ENCODE measurements at places on chromosomes 4 and X.
A peak's percentile ranks its signal among the peaks of the same experiment; 100 is the strongest.

GRCh38 chr4:143667461-143667860 is 33.0 kb downstream of the FREM3 start:
- DNase-seq: no peak

- DNase-seq: no peak
Measured at GRCh38 chr4:77827343-77827742, 8.2 kb upstream of the CNOT6L start.

DNA sequence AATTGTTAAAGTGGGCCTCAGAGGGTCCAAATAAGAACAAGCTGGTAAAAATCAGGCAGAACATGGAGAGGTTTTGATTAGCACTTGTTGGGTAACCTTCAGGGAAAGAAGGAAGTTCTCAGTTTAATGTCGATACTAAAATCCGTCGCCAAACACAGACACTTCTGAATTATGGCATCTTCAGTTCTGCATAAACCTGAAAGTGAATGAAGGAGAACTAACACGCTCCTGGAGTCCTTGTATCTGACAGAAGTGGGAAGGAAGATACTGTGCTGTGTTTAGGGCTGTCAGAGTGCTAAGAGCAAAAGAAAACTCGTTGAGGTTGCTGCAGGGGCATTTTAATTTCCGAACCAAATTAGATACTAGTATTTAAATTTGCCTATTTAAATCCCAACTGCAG is 106.2 kb downstream of the TMA16 start:
- DNase-seq: no peak

GRCh38 chrX:41808047-41808446 is 84.1 kb downstream of the GPR82 start:
- DNase-seq: no peak

- DNase-seq: no peak
Measured at GRCh38 chr4:138902705-138903104, 112.9 kb upstream of the NOCT start.

DNA sequence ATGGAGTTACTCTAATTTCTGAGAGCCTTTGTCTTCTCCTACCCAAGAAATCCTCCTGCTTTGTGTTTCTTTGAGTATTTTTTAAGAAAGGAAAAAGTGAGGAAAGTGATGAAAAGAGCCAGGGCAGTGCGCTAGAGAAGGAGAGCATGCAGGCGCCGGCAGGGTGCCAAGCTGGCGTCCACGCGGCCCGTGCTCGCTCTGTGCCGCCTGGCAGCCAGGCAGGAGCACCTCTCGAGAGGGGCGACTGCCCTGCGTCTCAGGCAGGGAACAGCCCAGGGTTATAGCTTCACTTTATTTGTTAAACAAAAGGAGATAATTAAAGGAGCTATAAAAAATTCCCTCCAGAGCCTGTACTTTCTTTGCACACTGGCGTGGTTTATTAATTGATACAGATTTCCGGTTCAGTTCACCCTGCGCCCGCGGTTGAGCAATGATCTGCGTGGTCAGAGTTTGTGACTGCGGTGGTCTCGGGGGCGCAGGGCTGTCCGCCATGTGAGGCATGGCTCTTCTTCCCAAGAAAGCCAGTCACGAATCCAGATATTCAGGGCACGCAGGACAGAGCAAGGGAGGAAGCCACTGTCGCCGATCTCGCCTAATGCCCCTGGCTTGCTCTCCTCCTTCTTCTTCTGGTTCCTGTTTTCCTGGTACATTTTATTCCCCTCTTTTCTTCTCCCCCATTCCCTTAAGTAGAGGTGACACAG is 110.8 kb upstream of the PAQR3 start:
- no peak for DNase-seq

- DNase-seq: no peak
Measured at GRCh38 chr4:158020176-158020575, 152.6 kb downstream of the GASK1B start.

DNA sequence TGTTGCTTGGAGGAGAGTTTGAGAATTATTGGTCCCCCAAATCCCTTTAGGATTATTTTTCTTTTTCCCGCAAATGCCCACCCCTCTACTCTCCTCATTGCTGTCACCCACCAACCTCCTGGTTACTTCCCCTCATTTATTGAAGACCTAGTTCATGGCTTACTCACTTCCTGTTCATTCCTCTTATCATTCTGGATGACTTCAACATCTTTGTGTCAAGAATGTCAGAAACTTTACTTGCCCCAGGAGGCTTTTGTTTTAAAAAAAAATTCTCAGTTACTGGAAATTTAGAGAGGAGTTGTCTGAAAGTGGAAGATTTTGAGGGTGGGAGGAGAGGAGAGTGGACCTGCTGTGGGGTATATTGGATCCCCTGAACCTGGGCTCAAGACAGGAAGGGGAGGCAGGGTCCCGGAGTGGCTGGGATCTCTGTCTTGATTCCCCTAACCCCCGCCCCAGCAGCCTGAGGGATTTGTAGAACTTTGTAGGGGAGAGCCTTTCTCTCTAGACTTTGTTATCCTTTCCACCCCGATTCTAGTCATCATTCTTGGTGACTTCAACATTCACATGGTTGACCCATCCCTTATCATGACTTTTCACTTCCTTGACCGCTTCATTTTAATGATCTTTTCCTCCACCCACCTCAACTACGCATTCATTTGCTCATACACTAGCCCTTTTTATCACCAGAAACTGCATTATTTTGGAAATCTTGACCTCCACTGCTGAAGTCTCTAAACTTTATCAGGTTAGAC is 69.9 kb upstream of the ESX1 start:
- DNase-seq: no peak

- no peak for DNase-seq
Measured at GRCh38 chr4:128232719-128233118, 54.9 kb downstream of the PGRMC2 start.

DNA sequence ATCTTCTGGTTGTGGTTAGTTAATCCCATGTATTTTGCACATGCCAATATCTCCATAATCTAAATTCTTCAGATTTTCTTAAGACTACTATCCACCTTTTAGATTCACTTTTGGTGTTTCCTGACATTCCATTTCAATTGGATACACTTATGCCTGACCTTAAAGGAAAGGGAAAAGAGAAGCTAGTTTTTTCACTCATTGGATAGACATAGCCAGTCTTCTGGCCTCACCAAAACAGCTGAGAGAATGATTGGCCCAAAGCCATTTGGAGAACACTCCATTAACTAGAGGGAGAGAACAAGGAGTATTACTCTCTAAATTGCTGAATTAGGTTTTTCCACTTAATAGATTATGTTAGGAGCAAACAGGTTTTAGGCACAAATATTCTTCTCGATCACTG is 4.0 kb downstream of the PRPS1 start:
- DNase-seq: no peak

GRCh38 chr4:81378386-81378785 is 93.3 kb downstream of the RASGEF1B start:
- DNase-seq: no peak

DNA sequence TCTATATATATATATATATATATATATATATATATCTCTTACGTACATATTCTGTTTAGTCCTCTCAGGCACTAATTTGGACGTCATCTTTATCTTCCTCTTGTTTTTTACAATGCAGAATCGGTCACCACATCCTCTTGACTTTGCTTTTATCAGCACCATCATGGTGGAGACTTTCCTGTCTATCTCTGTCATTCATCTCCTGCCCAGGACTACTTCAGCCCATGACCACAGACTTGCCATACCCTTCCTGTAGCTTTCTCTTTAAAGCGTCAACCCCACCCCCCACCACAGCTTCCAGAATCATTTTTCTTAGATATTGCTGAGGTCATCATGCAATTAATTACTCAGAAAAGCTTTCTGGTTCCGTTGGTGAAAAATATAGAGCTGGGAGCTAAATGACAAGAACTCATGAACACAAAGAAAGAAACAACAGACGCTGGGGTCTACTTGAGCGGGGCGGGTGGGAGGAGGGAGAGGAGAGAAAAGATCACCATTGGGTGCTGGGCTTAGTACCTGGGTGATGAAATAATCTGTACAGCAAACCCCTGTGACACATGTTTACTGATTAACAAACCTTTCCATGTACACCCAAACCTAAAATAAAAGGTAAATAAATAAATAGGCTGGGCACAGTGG is 30.5 kb upstream of the PRKX start:
- DNase-seq: no peak

DNA sequence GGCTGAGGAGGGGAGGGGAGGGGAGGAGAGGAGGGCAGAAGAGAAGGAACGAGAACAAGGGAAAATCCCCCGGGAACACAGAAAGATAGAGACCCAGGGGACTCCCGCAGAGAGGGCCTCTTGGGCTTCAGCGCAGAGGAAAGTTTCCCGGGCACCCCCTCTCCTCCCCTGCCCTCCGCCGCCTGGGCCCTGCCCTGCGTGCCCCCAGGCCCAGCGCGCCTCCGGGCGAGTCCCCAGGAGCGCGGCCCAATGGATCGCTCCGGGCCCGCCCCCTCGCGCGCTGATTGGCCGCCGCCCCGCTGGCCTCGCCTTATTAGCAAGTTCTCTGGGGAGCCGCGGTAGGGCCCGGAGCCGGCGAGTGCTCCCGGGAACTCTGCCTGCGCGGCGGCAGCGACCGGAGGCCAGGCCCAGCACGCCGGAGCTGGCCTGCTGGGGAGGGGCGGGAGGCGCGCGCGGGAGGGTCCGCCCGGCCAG is at the start of gene MSX1:
Gene MSX1 (plus strand): TSS at position 341 of the 474 bp plus-strand sequence. CDS start 235 bp downstream, outside the sequence.
- peak; percentile 42 for DNase-seq

- DNase-seq: no peak
Measured at GRCh38 chrX:123833387-123833786, 26.5 kb upstream of the XIAP start.

DNA sequence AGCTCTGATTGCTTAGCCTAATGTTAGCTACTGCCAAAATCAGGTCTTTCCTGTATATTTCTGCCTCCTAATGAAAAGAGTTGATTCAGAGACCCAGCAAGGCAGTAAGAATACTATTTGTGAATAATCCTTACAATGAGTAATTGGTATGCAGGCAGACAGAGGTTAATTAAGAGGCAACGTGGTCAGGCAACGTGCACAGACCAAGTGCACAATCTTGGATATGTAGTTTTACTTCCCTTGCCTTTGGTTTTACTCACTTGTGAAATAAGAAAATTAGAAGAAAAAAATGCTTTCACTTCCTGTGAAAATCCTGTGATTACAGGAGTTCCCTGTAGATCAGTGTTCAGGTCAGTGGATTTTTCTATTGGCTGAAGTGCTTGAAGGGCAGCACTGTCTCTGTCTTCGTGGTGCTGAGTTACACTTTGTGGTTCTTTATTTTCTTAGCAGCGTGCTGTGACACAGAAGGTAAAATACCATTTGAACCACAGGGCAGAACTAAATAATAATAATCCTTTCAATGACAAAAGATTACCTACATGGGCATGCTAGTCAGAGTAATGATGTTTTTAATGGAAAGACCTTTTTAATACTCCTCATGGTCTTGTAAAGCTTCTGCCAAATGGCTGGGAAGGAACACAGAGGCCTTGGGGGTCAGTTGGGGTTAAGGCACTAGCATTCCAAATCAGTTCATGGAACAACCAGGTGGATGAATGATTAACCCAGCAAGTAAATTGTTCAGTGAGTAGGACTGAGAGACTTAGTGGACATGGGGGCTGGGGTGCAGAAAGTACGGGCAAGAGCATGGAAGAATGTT is 430.9 kb downstream of the MAPK10 start:
- DNase-seq: no peak

DNA sequence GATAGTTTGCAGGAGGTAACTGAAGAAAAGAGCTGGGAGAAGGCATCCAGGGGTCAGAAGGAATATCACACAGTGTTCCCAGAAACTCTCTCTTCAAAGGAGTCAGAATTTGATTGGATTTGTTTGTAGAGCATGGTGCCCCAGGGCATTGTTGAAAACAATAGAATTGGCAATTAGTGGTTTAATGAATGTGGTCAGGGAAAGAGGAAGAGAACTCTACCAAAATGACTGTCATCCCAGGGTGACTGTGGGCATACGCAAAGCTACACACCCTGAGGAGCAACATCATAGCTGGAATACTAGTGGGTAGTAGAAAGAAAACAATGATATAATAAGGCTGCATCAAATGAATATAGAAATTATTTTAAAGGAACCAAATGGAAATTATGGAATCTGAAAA is 21.5 kb downstream of the TNIP2 start:
- DNase-seq: no peak

- DNase-seq: no peak
Measured at GRCh38 chr4:3399277-3400194, 42.2 kb upstream of the HGFAC start.

- DNase-seq: no peak
Measured at GRCh38 chr4:147840838-147841738, 109.2 kb downstream of the ARHGAP10 start.

DNA sequence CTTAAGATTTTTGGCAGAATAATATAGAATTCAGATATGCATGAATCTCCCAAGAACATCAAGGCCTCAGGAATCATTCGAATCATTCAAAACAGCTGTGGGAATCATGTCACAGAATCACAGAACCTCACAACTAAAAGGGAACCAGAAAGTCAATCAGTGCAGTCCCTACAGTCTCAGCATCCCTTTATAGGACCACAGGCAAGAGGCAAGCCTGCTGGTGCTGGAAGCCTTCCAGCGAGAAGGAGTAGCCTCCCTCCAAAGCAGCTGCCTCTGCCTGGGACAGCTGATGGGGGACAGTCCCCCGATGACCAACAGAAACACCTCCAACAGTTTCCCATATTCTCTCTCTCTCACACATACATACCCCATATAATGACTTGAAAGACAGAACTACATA is 20.7 kb downstream of the QDPR start:
- DNase-seq: no peak
